ENCODE measurements at places on chromosomes 3 and 15. TPM values are rescaled to one million over a fixed set of nuclear protein-coding genes. Genes with fewer than 3 reads are reported as not detected.

DNA sequence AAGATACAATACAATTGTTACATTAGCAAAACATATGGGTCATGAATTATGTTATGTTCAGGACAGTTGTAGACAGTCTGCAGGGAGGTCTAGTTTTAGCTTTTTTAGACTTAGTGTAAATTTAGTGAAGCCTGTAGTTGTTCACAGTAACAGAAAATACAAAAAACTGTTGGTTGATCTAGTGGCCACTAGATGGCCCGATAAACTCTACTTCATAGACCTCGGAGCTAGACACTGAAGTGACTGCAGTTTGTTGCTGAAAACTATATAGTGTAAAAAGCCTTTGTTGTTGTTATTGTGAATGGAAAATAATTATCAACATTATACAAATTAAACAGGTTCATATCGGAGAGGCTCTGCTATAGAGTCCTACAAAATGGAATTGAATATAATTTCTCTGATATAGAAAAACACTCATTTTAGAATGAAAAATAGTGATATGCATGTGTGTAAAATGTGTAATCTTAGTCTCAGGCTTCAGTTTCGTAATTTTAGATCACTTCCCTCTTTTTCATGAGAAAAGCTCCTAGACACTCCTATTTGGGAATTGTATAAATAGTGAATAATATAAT lies 18.3 kb downstream of the MAGEL2 start:
- no peak for DNase-seq

- no peak for DNase-seq
Observed at GRCh38 chr3:61805510-61806080, 244.2 kb downstream of the PTPRG start.

GRCh38 chr3:99586701-99587100 lies 51.7 kb upstream of the COL8A1 start:
- DNase-seq = no peak

The NDN gene
- 77.9 TPM for polyA plus RNA-seq

DNA sequence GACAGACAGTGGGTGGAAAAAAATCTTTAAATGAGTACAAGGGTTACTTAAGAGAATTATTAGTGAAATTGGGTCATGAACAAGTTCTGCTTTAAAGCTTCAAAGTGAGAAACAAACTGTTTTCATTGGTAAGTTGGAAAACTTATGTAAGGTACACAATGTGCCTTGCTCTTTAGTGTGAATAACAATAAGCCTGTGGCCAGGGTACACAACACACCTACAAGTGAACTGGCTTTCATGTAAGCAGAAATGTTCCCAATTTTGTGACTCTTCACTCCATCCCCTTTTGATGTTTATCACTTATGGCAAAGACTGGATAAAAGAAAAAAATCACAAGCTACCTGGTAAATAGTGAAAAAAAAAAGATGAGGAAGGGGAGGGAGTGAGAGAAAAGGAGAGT lies 253.7 kb downstream of the ZBTB20 start:
- no peak for DNase-seq

All from ovary (tissue), 10 donors.